ENCODE measurements at places on chromosomes 4 and X.

DNA sequence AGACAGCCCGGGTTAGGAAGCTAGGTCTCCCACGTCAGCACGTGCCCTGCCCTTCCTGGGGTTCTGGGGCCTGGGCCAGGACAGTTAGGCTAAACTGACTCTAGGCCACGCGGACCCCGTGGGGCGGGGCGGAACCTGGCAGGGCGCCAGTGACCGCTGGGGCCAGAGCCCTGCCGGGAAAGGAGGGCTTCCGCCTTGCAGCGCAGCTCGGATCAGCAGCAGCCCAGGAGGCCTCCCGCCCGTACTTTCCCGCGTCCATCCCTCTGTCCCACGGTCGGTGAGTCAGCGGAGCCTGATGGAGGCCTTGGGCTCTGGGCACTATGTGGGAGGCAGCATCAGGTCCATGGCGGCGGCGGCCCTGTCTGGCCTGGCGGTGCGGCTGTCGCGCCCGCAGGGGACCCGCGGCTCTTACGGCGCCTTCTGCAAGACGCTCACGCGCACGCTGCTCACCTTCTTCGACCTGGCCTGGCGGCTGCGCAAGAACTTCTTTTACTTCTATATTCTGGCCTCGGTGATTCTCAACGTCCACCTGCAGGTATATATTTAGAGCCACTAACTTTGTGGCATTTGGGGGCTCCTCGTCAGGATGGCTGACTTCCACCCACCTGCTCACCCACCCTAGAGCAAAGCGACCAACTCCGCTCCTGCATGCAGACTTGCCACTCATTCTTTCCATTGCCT is at the start of gene SMIM10:
Gene SMIM10, plus strand, starts transcription at position 191 of the 681 bp plus-strand sequence. Its CDS starts 105 bp downstream, at position 296.
- DNase-seq, result peak; percentile 87

DNA sequence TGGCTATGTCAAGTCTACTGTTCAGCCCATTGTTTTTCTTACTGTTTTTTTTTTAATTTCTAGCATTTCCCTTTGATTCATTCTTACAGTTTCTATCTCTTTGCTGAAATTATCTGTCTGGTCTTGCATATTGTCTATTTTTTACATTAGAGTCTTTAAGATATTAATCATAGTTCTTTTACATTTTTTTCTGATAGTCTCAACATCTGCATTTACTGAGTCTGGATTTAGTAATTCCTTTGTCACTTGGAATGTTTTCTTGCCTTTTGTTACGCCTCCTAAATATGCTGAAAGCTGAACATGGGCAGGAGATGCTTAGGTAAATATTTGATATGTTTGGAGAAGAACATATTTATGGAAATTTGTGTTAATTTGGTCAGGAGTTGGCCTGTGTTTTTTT is 10.4 kb downstream of the JADE3 start:
- DNase-seq, result no peak

DNA sequence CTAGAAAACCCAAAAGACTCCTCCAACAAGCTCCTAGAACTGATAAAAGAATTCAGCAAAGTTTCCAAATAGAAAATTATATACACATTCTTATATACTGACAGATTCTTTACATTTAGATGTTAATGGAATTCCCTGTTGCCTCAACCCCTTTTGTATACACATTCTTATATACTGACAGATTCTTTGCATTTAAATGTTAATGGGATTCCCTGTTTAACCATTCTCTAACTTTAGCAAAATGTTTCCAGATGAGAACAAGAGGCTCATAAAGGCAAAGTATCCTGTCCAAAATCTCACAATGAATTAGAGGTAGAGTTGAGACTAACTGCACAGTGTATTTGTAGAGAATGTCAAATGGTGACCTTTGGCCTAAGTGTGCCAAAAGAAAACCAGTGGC is 23.1 kb upstream of the AR start:
- DNase-seq, result peak; percentile 95

- no peak for DNase-seq
Measured at GRCh38 chr4:53767482-53767881, 176.2 kb upstream of the LNX1 start.

DNA sequence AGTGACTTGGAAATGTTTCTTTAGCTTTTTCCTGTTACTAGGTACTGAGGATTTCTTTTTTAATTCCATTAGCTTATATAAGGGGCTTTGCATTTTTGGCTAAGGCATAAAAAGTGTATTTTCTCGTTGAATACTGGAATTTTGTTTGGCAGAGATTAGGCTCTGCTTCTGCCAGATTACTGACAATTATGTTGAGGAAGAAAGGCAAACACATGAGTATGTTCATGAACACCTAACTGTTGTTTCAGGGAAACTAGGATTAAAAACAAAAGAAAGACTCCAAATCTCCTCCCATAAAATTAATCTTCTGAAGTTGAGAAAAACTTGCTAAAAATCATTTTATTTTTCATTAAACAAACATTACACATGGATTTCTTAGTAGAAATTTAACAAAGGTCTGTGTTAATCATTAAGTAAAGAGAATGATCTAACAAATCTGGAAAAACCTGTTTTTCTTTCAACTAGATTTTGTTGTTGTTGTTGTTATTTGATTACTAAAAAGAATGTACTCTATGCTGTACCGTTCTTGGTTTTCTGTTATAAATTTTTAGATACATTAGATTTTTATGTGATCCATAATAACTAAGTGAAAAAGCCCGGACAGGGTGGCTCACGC is 43.3 kb upstream of the STAG2 start:
- no peak for DNase-seq
